Activated CD4-positive, alpha-beta T cell treated with anti-CD3 and anti-CD28 coated beads, Interleukin-2, amount 10 ng/mL, durations not matched to agents 7 days and 5 days (primary cell): ENCODE measurements at places on chromosomes 11 and 22.

GRCh38 chr11:70887542-70887827 is 364.9 kb downstream of the SHANK2 start:
- no peak for DNase-seq

DNA sequence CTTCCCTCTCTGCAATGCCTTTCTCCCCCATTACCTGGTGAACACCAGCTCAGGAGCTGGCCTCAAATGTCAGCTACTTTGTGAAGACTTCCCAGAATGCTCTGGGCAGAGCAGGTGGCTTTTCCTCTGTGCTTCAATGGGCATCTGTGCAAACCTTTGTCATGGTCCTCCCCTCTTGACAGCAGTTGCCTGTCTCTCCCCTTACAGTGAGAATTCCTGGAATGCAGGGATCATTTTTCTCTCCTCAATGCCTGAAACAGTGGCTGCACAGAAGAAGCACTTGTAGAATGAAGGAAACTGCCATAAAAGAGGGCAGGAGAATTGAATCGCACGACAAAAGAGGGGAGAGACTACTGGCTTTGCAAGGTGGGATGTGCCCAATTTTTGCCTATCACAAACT is 92.8 kb upstream of the NARS2 start:
- no peak for DNase-seq

- no peak for DNase-seq
Measured at GRCh38 chr22:24582056-24582814, 10.6 kb downstream of the LRRC75B start.

DNA sequence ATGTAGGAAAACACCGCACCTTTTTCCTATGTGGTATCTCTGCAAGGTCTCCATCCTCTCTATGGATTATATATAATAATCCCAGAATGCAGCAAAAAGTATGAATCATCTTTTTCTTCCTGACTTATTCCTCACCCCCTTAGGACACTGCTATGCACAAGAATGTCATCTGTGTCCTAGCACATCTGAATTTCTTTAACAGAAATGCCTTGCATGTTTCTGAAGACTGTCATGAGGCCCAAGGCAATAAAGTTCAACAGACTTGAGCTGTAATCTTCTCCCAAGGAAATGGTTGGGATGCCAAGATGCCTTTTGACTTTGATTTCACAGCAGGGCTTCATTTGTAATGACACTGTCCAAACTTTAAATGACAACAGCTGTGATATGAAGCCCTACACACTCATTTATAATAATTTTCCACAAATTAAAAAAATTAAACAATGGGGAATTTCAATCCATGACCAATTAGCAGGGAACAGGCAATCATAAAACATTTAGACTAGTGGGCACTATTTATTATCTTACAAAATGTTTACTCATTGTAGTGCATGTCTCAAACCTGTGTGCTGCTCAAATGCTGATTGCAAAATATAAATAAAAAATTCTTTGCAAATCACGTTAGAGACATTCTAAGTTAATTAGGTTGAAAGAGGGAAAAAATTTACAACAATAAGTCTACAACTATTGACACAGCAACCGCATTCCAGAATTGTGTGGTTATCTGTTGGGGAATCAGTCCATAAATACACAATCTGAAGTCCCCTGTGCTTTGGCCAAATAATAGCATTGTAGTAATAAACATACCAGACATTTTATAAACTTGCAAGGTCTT is 242.3 kb downstream of the SWAP70 start:
- no peak for DNase-seq

- DNase-seq = no peak
Measured at GRCh38 chr22:46466255-46466676, 71.2 kb downstream of the CELSR1 start.

- no peak for DNase-seq
Measured at GRCh38 chr11:122733318-122733717, 77.8 kb downstream of the UBASH3B start.

DNA sequence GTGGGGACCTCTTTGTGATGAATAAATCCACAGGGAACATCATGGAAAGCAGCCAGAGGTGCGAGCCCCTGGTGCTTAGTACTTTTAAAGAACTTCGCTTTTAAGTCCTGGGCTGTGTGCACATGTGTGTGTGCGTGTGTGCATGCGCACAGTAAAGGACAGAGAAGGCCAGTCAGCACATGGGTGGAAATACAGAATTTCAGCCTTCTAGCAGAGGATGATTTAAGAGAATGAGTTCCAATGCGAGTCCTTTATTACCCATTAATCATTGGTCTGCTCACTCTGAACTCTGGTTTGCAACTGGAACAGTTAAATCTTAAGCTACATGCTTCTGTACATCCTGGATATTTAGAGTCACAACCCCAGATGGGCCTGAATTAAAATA is 18.9 kb downstream of the TEAD1 start:
- DNase-seq = no peak

GRCh38 chr11:17845431-17845881 is 110.9 kb downstream of the KCNC1 start:
- DNase-seq = no peak

- no peak for DNase-seq
Measured at GRCh38 chr11:3199537-3200295, 18.9 kb downstream of the MRGPRG start.

DNA sequence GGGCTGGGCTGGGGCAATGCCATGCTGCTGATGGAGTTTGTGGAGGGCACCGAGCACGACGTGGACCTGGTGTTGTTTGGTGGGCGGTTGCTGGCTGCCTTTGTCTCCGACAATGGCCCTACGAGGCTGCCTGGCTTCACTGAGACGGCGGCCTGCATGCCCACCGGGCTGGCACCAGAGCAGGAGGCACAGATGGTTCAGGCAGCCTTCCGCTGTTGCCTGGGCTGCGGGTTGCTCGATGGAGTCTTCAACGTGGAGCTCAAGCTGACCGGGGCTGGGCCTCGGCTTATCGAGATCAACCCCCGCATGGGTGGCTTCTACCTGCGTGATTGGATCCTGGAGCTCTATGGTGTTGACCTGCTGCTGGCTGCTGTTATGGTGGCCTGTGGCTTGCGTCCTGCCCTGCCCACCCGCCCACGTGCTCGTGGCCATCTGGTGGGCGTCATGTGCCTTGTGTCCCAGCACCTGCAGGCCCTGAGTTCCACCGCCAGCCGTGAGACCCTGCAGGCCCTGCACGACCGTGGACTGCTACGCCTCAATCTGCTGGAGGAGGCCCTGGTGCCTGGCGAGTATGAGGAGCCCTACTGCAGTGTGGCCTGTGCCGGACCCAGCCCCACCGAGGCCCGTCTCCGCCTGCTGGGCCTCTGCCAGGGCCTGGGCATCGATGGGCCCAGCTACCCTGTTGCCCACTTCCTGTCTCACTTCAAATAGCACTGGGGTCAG is 4.2 kb upstream of the RPS6KB2 start:
- no peak for DNase-seq

GRCh38 chr11:74925281-74925680 is 23.6 kb downstream of the XRRA1 start:
- no peak for DNase-seq

GRCh38 chr22:28018461-28018927 is 99.4 kb upstream of the PITPNB start:
- no peak for DNase-seq

DNA sequence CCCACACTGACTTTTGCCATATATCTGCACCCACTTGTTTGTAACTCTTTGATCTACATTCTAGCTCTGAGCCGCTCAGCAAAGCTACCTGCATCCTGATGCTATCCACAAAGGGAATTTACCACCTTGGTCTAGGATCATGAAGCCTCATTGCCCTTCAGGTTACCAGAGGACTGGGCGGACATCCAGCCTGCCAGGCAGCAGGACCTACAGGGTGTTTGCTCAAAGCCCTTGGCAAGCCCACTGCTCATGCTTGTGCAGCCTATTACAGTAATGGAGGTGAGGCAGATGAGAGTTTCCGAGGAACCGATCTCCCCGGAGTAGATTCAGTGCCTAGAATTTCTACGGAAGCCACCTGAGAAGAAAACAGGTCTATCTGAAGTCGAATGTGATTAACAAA is 417.2 kb downstream of the OPCML start:
- no peak for DNase-seq

GRCh38 chr11:93524173-93524536 is 19.0 kb downstream of the SMCO4 start:
- no peak for DNase-seq

- no peak for DNase-seq
Measured at GRCh38 chr11:17498475-17498874, 21.8 kb upstream of the ABCC8 start.

DNA sequence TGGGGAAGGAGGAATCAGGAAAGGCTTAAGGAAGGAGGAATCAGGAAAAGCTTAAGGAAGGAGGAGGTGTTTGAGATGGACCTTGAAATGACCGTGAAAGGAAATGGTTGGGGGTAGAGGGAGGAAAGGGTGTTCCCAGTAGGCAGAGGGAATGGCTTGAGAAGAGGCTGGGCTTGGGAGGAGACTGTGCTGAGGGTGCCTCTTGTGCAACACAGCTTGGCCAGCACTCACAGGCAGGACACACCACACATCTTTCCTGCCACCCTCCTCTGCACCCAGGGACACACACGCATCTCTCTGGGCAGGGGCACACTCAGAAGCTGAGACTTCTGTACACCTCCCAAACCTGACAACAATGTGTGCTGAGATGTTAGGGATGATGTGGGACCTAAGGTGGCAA is 151.4 kb downstream of the FBXO7 start:
- no peak for DNase-seq

- DNase-seq = no peak
Measured at GRCh38 chr11:69828276-69828970, 9.2 kb upstream of the FGF3 start.

GRCh38 chr11:93517041-93517440 is 26.1 kb downstream of the SMCO4 start:
- no peak for DNase-seq

DNA sequence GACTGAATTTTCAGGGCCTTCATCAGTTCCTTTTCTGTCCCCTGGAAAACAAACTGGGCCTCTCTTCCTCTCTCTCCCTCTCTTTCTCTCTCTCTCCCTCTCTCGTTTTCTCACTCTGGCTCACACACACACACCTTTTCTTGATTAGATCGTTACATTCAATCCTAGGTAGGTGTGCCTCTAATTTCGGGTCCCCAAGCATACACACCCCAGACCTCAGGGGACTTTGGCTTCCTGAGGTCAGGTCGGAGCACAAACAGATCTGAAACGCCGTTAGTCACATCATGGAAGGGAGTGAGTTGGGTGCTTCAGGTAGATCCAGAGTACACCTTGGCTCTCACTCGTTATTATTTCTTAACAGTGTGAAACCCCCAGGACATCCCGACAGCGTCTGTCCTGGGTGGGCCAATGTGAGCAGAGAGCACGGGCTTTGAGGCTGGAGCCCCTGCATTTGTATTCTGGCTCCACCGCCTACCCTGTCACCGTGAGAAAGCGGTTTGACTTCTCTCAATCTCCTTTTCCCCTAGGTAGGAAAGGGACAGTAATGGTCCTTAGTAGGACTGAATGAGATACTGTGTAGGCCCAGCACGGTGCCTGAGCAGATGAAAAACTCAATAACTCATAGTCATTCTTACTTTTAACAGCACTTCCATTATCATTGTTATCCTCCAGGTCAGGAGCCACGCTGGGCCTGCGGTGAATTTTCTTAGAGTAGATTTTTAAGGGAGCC is 37.3 kb upstream of the POU2AF1 start:
- no peak for DNase-seq

DNA sequence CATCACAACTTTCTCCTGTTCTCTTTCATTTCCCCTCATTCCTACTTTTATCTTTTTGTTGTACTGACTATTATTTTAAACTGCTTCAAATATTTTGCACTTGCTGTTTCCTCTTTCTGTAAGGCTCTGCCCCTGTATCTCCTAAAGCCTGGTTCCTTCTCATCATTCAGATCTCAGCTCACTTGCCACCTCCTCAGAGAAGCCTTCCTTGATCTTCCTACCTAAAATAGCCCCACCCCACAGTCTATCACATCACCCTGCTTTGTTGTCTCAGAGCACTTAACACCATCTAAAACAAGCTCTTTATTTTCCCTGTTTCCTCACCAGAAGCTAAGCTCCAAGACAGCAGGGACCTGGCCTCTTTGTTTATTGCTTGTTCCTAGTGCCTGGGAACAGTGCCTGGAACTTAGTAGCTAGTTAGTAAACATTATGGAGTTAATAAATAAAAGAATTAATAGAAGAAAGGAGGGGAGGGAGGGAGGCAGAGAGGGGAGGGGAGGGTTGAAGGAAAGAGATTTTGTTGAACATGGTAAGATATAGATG is 2.5 kb upstream of the STK33 start:
- DNase-seq = no peak

- DNase-seq = no peak
Measured at GRCh38 chr22:24841261-24841660, 35.2 kb downstream of the SGSM1 start.

DNA sequence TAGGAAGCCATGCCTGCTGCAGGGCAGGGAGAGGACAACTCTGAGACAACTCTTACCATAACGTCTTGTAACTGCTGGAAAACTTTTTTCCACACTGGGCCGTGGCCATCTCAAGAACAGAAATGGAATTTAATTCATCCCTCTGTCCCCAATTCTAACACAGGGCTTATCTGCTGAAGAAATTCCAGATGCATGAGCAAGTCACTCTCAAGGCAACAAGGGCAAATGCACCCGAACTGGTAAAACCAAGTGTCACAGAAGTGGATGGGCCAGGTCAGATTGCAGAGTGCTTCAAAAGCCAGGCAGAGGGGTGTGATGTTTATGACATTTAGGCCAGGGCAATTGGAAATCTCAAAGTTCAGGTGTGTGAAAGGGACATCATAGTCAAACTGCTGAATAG is 7.4 kb downstream of the SMPD1 start:
- no peak for DNase-seq

GRCh38 chr11:133942577-133942976 is 14.2 kb downstream of the IGSF9B start:
- no peak for DNase-seq

DNA sequence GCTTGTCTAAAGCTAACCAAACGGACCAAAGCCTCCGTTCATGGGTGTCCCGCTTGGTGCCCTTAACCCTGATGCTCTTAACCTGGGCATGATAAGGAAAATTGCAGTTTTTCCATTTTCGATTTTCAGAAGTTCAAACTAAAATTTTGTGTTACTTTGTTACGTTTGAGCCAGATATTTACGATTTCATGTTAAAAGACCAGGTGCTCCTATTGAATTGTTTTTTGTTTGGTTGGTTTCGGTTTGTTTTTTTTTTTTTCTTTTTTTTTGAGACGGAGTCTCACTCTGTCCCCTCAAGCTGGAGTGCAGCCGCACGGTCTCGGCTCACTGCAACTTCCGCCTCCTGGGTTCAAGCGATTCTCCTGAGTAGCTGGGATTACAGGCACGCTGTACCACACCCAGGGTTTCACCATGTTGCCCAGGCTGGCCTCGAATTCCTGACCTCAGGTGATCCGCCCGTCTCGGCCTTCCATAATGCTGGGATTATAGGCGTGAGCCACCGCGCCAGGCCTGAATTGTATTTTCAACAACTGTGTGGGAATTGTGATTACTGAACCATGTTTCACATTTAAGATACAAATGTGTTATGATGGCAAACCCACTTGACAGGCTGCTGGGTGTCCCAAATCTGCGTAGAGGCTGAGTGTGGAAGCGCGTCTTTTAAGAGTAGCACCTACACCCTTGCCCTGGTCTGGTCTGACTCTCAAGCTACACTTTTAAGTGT is 864 bp upstream of the USP28 start:
- no peak for DNase-seq
